ENCODE measurements at places on chromosomes 4 and X. TPM values are rescaled to one million over a fixed set of nuclear protein-coding genes. Genes with fewer than 3 reads are reported as not detected.

DNA sequence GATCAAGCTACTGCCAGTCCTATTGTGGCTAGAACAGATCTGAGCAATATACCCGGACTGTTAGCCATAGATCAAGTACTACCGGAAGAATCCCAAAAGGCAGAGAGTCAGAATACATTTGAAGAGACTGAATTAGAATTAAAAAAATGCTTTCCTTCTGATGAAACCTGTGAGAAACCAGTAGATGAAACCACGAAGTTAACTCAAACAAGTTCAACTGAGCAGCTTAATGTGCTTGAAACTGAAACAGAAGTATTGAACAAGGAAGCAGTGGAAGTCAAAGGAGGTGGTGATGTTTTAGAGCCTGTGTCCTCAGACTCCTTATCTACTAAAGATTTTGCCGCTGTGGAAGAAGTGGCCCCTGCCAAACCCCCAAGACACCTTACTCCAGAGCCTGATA lies 46.8 kb downstream of the WDR44 start:
- H3K27ac ChIP-seq, result no peak overlapping the region
- no peaks in the 10 kb centered on the region for H3K36me3 ChIP-seq
- H3K4me3 ChIP-seq, result no peak overlapping the region
- no peaks in the 10 kb centered on the region for H3K27me3 ChIP-seq
- no peaks in the 10 kb centered on the region for H3K4me1 ChIP-seq
- no peak for DNase-seq

GRCh38 chrX:48028091-48028490 lies 21.3 kb downstream of the SPACA5 start:
- DNase-seq, result no peak
- H3K36me3 ChIP-seq, result no peaks in the 10 kb centered on the region
- H3K27ac ChIP-seq, result no peak overlapping the region
- no peaks in the 10 kb centered on the region for H3K27me3 ChIP-seq
- H3K4me3 ChIP-seq, result no peak overlapping the region

DNA sequence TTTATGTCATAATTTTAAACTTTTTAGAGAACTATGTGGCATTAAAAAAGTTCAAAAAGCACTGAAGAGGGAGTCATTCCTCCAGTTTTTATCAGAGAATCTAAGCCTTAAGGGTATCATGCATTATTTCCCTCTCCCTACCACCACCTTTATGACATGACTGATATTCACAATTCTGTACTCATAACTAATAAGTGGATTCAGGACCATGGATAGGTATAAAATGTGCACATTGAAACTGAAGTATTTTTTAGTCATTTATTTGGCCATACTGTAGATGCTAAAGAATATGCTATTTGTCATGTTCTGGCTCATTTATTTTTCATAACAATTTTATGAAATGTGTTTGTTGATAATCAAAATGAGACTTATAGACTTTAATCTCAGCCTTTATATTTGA lies 897.5 kb upstream of the AGA start:
- no peak overlapping the region for H3K4me3 ChIP-seq
- no peaks in the 10 kb centered on the region for H3K27me3 ChIP-seq
- no peak overlapping the region for H3K27ac ChIP-seq
- H3K4me1 ChIP-seq, result no peaks in the 10 kb centered on the region

DNA sequence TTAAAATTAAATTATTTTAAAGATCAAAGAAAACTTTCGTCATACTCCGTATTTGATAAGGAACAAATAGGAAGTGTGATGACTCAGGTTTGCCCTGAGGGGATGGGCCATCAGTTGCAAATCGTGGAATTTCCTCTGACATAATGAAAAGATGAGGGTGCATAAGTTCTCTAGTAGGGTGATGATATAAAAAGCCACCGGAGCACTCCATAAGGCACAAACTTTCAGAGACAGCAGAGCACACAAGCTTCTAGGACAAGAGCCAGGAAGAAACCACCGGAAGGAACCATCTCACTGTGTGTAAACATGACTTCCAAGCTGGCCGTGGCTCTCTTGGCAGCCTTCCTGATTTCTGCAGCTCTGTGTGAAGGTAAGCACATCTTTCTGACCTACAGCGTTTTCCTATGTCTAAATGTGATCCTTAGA lies at the start of gene CXCL8:
Gene CXCL8, plus strand, starts transcription at position 217 of the 426 bp plus-strand sequence. Its CDS starts 90 bp downstream, at position 307.
- H3K4me1 ChIP-seq, result peaks cover 28% of the 10 kb centered on the region
- peak within 1 kb of the TSS; percentile 75 for H3K27ac ChIP-seq
- H3K36me3 ChIP-seq, result no peaks in the 10 kb centered on the region
- H3K27me3 ChIP-seq, result no peaks in the 10 kb centered on the region

BMPR1B gene
- 2.1 TPM for total RNA-seq

ABLIM2 gene
- 0.30 TPM for total RNA-seq
